CD4-positive, alpha-beta T cell (primary cell): ENCODE measurements at places on chromosomes 3 and 15.
A peak's percentile ranks its signal among the peaks of the same experiment; 100 is the strongest.

DNA sequence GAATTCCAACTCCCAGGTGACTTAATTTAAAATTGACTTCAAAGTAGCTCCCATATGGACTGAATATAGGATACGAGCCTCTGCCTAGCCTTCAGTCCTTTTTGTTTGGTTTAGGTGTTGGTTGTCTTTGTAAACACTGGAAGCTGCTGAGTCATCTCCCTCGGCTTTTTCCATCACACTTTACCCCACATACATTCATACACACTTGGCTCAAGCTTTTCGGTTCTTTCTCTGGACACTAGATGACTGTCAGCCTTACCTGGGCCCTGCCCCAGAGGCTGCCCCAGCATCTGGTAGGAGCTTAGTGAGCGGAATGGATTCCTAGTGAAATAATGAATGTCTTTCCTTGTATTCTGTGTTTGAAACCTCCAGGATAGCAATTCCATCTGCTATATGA is 201.5 kb upstream of the IL12A start:
- DNase-seq = no peak

GRCh38 chr15:52294881-52295420 is 653 bp downstream of the MYO5C start:
- no peak for DNase-seq

- DNase-seq = no peak
These were observed 25.7 kb upstream of the NR2F2 start for GRCh38 chr15:96304839-96305238.

DNA sequence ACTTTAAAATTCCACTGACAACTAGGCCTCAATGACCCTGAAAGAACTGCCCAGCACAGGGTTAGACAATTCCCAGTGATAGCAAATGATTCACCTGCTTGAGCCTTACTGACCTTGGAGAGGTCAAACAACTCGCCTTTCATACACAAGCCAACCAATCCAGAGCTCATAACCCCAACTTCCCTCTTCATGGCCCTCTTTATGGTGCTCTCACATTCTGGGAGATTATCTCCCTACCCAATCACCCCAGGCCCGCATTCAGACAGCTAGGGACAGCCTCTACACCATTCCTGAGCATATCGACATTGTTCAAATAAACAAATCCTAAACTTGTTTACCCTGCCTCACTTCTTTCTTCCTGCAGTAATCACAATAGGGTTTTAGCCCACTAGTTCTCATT is 32.2 kb upstream of the COLQ start:
- no peak for DNase-seq

DNA sequence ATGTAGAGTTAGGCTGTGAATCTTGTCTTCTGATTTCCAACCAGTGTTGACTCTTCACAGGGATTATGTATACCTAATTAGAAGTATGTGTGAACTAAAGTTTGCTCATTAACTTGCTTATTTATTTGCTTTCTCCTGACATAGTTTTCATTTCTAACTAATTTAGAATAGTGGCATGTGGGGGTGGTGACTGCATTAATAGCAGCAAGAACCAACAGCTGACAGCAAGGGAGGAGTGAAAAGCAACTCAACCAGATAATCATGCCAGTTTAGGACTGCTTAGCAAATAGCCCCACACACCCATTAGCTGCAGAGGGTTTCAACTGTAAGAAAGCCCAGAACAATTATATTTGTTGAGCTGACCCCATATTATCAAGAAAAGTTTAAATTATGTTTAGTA is 3.8 kb downstream of the ST3GAL6 start:
- no peak for DNase-seq

- DNase-seq = peak; percentile 23
These were observed 1.3 kb downstream of the SLC7A14 start for GRCh38 chr3:170584585-170585007.
